PC-3 (cell line): ENCODE measurements at places on chromosomes 13 and 19. TPM values are rescaled to one million over a fixed set of nuclear protein-coding genes. Genes with fewer than 3 reads are reported as not detected.

Gene SHISA2
- total RNA-seq: 7.8 TPM in 2 replicates

GRCh38 chr13:24906268-24906667 lies 142.3 kb downstream of the RNF17 start:
- DNase-seq: no peak

GRCh38 chr13:34567597-34567996 lies 374.5 kb upstream of the NBEA start:
- no peak for DNase-seq

DNA sequence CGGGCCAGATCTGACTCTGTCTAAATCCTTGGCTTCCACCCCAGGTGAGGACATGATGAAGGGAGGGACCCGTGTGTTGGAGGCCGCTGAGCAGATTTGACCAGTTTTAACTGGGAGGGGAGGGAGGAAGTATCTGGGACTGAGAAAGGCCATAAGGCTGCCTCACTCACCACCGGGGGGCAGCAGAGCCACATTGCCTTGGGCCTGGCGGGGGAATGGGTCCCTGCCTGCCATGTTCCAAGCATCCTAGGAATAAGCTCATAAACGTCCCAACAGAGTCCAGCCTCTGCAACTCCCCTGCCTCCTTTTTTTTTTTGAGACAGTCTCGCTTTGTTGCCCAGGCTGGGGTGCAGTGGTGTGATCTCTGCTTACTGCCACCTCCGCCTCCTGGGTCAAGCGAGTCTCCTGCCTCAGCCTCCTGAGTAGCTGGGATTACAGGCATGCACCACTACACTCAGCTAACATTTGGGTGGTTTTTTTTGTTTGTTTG lies 15.5 kb downstream of the MAST3 start:
- peak; percentile 83 for DNase-seq

Gene APOC4
- not detected in 2 replicates for total RNA-seq
